ENCODE measurements at places on chromosomes 4 and X.

DNA sequence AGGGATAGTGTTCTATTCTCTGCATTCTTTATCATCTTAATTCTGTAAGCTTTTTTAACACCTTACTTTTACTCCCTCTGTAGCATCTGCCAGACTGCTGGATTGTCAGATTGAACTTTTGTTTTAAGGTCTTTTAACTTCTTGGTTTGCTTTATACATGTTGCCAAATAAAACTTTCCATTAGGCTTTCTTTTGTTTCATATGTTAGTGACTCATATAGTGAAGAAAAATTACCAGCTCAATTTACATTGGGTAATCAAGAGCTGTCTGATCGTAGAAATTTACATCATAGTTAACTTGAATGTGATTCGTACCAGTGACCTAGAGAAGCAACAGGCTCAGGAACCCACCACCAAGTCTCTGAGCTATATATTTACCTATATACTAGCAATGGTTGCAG is 28.5 kb upstream of the KLHL4 start:
- DNase-seq = no peak

DNA sequence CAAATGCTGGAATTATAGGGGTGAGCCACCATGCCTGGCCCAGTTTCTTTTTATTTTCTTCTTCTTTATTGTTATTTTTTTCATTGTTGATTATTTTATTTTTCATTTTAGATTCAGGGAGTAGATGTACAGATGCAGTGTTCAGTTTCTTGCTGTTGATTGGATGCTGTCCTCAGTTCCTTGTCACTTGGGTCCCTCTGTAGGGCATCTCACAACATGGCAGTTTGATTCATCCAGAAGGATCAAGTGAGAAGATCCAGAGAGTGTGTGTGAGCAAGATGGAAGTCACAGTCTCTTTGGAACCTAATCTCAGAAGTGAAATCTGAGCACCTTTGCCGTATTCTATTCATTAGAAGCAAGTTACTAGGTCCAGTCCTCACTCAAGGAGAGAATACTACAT is 20.9 kb downstream of the HMGB3 start:
- no peak for DNase-seq

- no peak for DNase-seq
Measured at GRCh38 chrX:140274811-140275525, 229.9 kb downstream of the SOX3 start.

DNA sequence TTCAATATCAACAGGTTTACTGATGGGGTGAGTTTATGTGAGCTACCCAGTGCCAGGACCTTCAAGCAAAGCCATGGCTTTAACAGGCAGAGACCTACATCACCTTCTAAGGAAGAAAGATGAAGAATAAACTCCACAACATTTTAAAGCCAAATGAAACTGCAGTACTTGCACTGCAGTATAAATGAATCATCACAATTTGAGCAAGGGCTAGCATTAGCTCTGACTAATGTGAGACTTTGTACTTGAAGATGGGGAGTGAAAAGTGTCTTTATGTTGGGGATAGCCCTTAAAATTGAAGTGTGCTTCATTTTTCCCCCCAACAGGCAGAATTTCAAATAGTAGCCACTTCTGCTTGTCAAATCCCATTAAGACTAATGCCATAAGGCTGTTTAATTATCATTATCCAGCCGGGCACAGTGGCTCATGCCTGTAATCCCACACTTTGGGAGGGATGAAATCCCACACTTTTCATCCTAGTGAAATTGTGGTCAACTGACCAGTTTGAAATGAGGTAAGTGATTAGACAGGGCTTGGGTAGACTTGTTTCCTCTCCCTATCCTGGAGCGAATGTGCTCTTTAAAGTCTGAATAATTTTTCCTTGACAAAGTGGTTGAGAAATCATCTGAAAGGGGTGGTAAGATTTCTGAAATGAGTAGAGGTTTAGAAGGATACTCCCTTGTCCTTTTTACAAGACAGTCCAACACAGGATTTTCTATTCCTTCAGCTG is 27.2 kb upstream of the GPR34 start:
- DNase-seq = no peak

- no peak for DNase-seq
Measured at GRCh38 chr4:140252141-140252741, 98.3 kb upstream of the MAML3 start.

DNA sequence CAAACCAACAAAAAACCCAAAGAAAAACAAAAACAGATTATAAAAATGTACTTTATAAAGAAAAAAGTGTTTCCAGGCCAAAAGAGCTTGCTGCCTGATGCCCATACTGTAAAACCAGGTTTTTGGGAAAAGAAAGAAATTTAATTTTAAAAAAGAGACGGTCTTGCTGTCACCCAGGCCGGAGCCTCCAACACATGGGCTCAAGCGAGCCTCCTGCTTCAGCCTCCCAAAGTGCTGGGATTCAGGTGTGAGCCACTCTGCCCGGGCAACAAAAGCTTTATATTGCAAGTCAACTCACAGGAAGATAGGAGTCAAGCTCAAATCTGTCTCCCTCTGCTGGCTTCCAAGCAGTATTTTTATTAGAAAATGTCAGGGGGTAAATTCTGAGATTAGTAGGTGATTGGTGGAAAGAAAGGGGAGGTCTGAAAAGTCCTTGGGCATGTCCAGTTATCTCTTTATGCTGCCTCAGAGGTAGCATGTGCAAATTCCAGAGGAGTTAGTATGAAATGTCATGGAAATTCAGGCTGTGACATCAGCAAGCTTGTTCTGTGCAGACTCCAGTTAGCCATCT is 39.4 kb downstream of the MGST2 start:
- DNase-seq = no peak

DNA sequence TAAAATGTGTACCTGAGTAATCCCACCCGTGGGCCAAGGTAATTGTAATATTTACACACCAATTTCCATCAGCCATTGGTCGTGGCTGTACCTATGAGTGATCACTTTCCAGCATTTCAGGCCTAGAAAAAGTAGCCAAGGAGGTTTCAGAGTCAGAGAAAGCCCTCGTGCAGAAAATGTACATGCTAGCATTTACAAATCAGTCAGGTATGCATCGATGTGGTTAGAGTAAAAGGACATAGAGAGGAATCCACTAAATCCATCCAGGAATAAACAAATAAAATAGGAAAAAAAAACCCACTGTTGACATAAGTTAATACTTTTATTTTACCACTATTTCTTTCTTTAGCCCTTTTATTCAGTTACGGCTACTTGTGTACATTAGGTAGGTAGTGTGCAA is 256.8 kb downstream of the TRIML1 start:
- DNase-seq = no peak

DNA sequence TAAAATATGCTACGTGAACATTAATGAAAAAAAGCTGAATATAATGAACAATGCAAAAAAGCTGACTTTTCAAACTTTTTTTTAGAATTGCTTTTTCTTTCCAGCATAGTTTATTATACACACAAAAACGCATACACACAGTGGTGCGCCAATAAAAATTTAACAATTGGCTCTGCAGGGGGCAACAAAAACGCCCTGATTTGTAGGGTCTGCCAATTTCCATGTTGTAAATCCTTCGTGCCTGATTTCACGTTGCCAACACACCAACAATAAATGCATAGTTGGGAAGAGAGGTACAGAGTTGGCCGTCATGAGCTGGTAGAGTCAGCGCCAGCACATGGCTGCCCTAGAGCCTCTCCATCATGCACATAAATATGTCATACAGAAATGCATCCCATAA is 333.1 kb downstream of the MAPK10 start:
- DNase-seq = no peak

- no peak for DNase-seq
Measured at GRCh38 chr4:128782875-128783614, 26.5 kb upstream of the JADE1 start.

DNA sequence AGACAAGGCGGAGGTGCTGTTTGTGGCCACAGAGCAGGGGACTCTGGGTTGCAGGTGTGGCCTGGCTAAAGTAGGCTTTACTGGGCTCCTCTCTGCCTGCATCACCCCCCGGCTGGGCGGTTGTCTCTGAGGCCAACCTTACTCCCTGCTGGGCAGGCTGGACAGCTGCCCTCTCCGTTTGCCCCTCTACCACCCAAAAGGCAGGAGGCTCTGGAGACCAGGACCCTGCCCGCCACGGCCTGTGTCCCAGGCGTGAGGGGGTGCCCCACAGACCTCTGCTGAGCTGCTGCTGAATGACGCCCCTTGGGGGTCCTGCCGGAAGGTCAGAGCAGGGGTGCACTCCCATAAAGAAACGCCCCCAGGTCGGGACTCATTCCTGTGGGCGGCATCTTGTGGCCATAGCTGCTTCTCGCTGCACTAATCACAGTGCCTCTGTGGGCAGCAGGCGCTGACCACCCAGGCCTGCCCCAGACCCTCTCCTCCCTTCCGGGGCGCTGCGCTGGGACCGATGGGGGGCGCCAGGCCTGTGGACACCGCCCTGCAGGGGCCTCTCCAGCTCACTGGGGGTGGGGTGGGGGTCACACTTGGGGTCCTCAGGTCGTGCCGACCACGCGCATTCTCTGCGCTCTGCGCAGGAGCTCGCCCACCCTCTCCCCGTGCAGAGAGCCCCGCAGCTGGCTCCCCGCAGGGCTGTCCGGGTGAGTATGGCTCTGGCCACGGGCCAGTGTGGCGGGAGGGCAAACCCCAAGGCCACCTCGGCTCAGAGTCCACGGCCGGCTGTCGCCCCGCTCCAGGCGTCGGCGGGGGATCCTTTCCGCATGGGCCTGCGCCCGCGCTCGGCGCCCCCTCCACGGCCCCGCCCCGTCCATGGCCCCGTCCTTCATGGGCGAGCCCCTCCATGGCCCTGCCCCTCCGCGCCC is 920 bp downstream of the HTT-AS start:
- DNase-seq = no peak

DNA sequence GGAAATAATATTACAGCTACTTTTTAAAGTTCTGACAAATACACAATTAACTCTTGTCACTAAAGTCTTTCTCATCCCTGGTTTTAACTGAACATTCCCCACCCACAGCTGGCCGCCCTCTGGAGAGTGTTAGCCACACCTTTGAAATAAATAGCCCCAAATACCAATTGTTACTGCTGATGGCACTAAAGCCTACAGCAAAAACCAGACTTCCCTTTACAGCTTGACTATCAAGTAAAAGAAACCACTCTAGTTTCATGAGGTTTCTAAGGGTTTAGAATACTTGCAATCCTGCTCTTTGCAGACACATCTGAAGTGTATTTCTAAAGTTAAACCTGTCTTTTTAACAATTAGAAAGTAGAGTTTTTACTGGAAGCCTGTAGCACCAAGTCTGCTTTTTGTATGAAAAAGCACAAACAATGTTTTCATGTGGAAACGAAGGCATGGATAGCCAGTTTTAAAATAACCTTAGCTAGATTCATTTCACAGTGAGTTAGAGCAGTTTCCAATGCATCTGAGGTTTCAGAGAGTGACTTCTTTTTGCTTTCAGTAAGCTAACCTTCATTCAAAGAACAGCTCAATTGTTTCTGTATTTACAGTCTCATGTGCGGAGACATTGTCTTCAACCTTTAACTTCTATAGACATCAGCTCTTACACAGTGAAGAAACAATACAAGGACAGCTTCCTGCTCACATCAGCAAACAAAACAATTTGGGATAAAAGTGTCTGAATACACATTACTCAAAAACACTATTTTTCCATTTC is 164.8 kb upstream of the VEGFC start:
- DNase-seq = no peak

DNA sequence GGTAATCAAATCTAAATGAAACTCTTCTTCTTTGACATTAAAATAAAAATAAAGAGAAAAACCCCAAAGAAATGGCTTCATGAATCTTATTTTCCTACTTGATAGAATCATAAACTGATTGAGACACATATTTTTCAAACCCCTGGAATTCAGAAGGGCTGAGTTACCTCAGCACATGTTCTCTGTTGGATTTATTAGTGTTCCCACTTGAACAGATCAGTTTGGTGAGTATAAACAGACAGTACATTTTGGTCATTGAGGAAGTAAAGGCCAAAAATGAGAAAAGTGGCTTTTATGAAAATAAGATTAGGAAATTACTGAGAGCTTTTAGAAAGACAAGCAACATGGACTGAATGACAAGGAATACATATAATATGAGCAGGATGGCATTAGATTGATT is 620.4 kb downstream of the ANKRD50 start:
- no peak for DNase-seq

- peak; percentile 18 for DNase-seq
Measured at GRCh38 chrX:71650333-71650969, 16.9 kb upstream of the LOC101059915 start.

DNA sequence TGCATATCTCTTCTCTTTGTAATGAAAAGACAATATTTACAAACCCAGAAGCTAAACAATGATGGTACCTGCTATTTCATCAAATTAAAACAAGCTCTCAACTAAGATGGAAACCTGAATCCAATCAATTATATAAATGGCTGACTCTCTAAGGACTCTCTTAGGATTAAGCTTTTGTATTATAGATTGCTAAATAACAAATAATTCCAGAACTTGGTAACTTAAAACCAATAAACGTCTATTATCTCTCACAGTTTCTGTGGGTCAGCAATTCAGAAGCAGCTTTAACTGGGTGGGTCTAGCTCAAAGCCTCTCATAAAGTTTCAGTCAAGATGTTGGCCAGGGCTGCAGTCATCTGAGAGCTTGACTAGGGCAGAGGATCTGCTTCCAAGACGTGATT is 12.4 kb downstream of the PHKA2 start:
- DNase-seq = no peak

- DNase-seq = no peak
Measured at GRCh38 chr4:84501202-84501503, 2.1 kb upstream of the NKX6-1 start.

DNA sequence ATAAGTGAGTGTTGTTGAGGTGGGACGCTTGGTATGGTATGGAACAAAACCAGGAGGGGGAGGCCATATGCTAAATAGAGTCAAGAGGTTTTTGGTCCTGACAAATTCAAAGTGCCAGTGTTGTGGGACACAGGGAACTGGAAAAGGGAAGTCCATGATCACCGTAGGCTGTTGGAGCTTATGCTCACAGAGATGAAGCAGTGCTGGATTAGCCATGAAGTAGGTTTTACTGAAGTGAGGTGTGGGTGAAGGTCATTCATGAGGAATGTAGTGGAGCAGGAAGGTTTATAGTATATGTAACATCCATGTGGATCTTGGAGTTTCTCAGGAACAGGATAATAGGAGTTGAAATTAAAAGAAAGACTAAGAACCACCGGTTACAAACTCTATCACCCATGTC is 256.1 kb upstream of the PITX2 start:
- no peak for DNase-seq

DNA sequence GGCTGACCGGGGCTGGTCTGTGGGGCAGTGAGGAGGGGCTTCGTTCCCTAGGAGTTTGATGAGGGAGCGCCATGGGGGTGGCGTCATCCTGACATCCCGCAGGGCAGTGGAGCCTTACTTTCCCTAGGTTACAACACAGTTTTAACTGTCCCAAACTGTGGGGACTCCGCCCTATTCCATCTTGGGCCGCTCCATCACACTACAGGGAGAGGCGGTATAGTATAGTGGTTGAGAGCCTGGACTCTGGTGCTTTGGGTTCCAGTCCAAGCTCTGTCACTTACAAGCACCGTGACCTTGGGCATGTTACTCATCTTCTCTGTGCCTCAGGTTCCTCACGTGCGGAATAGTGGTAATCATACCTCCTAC is 44.2 kb downstream of the ZNF185 start:
- DNase-seq = no peak

DNA sequence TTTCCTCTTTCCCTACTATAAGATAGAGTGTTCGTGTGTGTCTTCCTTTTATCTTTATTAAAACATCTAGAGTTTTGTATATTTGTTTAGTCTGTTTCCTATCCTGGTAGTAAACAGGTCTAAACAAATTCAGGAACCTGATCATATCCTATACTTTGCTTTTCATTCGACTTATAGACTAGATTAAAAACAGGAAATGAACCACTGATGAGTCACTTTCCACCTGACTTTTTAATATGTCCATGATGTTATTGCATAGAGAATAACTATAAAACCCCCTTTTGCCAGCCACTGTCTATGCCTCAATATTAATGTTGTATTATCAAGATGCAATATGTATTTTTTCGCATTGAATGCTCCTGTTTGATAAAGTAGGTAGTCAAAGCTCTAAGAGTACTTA is 1794.0 kb downstream of the STIM2 start:
- no peak for DNase-seq
